Substantia nigra (tissue), 51 donors: ENCODE measurements at places on chromosomes 7 and 10.

DNA sequence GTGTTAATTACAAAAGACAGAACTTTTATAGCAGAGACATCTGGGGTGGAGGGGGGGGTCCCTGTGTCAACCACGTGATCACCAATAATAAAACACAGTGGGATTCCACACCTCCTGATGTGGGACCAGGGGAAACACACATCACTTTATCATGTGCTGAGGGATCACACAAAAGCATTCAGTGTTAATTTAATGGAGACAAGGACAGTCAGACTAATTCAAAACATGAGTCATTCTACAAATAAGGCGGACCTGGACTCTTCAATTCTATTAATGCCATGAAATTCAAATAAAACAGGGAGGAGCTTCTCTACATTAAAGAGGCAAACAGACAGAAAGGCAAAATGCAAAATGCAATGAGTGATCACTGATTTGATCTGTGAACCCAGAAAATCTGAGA lies 67.3 kb upstream of the PFKP start:
- no peak for DNase-seq

- DNase-seq: no peak
Measured at GRCh38 chr7:38273286-38273995, at the start of gene TARP. TSS of gene TARP (minus strand) at chr7:38273636.

- DNase-seq: no peak
Measured at GRCh38 chr7:136104269-136104603, 127.1 kb upstream of the MTPN start.

DNA sequence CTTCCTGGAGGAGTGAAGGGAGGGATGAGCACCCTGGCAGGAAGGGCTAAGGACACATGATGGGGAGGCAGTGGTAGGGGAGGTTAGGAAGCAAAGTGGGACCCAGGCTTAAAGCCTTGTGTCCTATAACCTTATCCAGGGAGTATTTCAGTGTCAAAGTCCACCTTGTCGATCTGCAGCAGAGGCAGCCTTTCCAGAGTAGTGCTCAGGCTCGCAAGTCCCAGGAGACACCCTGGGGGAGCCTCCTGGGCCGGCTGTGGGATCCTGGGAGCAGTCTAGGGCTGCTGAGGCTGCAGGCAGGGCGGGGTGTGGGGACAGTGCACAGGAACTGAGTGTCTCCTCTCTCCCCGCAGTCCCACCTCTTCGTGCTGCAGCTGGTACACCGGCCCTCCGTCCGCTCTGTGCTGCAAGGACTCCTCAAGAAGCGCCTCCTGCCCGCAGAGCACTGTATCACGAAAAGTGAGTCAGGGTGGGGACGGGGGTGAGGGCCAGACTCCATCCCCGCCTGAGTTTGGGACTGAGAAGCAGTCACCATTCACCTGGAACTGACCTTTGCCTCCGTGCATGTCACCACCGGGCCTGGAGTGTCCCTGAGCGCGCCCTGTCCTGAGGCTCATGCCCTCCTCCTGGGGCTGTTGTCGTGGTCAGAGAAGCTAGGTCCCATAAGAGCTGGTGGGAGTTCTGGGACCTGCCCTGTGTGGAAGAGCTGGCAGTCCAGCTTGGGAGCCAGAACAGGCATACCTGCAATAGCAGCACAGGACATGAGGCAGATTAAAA lies 45.3 kb upstream of the PPIF start:
- DNase-seq: no peak

DNA sequence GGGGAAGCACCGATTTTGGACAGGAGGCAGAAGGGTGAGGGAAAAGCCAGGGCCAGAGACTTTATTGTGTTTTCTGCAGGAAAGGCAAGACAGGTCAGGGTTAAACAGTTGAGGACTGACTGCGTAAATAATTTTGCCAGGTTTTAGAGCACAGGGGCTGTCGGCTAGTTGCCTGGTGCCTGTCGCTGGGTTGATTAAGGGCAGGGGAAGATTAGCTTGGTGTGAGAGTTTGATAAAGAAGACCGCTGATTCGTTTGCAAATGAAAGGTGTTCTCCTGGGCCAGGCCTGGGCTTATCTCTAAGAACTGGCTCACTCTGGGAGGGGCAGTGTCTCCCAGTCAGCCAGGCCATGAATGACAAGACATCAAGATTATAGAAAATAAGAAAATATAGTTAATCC lies 75.6 kb downstream of the SLC37A3 start:
- no peak for DNase-seq

- DNase-seq: no peak
Measured at GRCh38 chr10:117222976-117223692, 17.8 kb upstream of the SLC18A2 start.

GRCh38 chr7:34584526-34584925 lies 73.5 kb upstream of the NPSR1 start:
- no peak for DNase-seq

GRCh38 chr10:23046027-23046426 lies 49.4 kb upstream of the MSRB2 start:
- DNase-seq: no peak

- no peak for DNase-seq
Measured at GRCh38 chr10:131747791-131748190, 153.0 kb upstream of the PPP2R2D start.
